ENCODE measurements at places on chromosomes 4 and X.

DNA sequence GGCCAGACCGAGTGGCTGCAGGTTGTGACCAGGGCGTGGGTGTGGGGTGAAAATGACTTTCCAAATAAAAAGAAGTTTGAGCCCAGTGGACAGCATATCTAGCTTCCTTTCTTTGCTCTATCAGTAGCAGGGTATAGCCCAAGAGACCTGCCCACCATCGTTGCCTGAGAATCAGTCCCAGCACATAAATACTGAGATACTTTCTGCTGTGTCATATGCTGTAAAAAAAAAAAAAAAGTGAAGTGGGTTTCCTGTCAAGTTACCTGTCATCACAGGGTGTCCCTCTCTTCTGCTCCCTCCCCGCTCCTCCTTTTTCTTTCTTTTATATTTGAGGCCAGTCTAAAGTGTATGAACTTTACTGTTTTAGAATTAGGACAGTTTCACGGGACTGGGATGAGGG, 330.3 kb upstream of the BOD1L1 start:
- no peak for DNase-seq

DNA sequence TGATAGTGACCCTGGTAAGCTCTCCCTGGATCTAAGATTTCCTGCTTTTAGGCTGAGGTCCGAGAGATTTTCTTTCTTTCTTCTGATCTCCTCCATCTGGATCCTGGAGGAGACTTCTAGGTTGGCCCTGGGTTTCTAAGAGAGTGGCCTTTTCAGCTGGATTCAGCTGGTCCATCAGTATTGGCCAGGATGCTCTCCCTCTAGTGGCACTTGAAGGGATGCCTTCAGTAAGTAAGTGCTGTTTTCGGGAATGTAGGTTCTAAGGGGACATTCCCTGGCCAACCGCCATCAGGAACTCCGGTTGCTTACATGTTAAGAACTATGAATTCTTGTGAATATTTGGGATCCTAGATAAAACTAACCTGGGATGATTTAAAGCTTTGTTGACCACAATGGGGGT, 56.9 kb downstream of the SERTM2 start:
- DNase-seq = peak; percentile 0

DNA sequence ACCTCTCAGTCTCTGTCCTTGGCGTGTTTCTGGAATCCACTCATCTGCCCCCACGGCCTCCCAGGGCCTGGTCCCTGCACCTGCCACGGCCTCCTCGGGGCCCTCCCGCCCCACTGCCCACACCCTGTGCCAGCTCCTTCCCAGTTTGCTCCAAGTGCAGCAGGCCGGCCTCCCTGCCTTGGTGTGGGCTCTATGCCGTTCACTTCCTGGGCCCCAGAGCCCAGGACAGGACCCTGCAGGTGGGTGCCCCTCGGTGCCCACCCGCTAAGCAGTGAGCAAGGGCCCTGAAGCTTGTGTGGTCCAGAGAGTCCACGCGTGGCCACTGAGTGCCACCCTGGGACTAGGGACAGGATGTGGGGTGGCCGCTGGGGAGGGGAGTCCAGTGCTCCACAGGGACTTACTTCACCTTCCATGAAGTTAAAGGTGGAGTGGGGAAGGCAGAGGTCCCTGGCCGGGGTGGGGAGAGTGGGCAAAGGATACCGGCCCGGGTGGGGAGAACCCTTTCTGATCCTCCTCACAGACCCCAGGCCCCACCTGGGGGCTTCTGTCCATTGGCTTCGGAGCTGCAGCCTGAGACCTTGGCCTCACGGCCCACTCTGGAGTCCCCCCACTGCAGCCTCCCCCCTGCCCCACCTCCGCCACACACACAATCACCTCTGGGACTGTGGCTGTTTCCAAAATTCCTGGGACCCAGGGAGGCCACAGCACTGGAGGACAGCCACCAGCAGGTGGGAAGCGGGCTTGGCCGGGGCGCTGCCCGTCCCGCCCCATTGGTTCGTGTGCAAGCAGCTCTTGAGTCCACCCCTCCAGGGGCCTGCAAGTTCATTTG, 60.0 kb upstream of the NKX1-1 start:
- no peak for DNase-seq

DNA sequence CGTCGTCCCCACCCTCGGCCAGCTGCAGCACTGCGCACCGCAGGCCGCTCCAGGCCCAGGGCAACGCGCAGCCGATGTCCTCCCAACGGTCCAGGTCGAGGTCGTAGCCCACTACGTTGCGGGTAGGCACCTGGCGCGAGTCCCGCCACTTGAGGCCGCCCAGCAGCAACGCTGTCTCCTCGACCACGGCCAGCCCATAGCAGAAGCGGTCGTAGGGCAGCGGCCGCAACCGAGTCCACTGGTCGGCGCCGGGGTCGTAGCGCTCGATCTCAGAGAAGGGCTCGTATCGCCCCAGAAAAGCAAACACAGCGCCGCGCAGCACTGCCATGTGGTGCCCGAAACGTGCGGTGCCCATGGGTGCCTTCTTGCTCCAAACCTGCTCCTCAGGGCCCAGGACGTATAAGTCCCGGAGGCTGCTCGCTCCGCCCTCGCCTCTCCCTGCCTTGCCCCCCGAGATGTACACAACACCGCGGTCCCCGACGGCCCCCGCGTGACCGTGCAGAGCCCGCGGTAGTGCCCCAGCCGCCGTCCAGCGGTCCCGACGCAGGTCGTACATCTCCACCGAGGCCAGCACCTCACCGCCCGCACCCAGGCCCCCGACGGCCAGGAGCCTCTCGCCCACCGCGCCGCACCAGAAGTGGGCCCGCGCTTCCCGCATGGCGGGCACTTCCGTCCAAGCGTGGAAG, 2.1 kb downstream of the KLHL34 start:
- DNase-seq = no peak

DNA sequence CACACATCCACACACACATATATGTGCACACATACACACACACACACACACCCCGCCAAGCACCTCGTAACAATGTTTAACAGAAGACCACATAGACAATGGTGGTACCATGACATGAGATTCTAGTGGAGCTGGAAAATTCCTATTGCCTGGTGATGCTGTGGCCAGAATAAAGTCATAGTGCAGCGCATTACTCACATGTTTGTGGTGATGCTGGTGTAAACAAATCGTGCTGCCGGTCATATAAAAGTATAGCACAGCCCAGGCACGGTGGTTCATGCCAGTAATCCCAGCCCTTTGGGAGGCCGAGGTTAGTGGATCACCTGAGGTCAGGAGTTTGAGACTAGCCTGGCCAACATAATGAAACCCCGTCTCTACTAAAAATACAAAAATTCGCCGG, 275.2 kb downstream of the TRIML1 start:
- no peak for DNase-seq

- DNase-seq = no peak
These were observed 2.7 kb upstream of the BANK1 start for GRCh38 chr4:101787701-101788316.

GRCh38 chrX:13194291-13195103, 125.4 kb downstream of the ATXN3L start:
- DNase-seq = no peak

- DNase-seq = no peak
These were observed 8.9 kb downstream of the ANXA3 start for GRCh38 chr4:78560296-78560963.

- no peak for DNase-seq
These were observed 228.7 kb upstream of the ANKRD50 start for GRCh38 chr4:124941267-124941666.

GRCh38 chrX:136765821-136766356, 14.8 kb downstream of the ARHGEF6 start:
- DNase-seq = no peak

DNA sequence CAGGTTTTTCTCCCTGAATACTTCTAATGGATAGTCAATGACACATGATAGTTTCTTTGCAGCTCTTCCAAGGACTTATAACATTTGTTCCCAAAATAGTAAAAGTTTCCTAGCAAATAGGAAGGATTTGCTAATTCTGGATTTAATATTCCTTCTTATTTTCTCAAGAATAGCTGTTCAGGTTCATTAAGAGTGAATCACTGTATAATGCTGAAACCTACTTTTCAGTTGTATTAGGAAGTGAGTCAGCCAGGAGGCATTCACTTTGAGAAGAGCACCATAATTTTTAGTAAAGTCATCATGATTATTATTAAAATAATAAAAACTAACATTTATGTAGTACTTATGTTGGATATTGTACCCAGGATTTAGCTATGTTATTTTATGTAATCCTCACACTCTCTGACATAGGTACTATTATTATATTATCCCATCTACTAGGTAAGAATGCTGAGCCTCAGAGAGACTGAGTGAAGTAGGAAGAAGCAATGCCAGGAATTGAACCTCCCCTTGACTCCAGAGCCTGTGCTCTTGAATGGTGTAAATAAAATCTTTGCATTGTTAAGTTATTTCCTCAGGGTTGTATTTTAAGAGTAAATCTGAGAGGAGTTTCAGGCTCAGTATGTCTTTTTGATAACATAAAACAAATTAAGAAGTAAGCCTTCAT, 114.8 kb downstream of the REELD1 start:
- no peak for DNase-seq

DNA sequence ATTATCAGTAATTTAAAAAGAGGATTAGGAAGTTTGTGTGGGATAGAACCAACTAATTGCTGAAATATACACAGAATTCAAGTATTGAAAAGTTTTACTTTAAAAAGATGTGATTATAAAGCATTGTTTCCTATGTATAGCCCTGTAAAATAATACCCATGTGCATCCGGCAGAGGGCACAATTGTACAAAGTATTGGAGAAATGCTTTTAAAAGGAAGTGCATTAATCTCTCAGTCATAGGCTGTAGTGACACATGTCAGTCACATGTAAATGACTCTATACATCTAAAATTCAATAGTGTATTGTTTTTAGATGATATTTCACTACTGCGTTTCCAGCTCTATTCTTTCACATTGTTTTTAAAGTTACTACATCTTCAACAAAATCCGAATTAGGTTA, 9.7 kb upstream of the GEMIN8 start:
- DNase-seq = peak; percentile 79

GRCh38 chrX:128457674-128458073, 405.5 kb upstream of the ACTRT1 start:
- no peak for DNase-seq
